Kidney (tissue), 22 donors: ENCODE measurements at places on chromosomes 4 and X. TPM values are rescaled to one million over a fixed set of nuclear protein-coding genes. Genes with fewer than 3 reads are reported as not detected.

The DGKK gene
- polyA plus RNA-seq = 0.04 TPM

The CETN2 gene
- 121 TPM for polyA plus RNA-seq

The NUP62CL gene
- polyA plus RNA-seq = 9.8 TPM

The NDUFC1 gene
- 378 TPM for polyA plus RNA-seq

The RASL11B gene
- 45.9 TPM for polyA plus RNA-seq

The PAGE1 gene
- polyA plus RNA-seq = not detected

The FAM236A gene
- polyA plus RNA-seq = not detected

The NWD2 gene
- not detected for polyA plus RNA-seq

The ADH1B gene
- 38.6 TPM for polyA plus RNA-seq

The RAPGEF2 gene
- 6.9 TPM for polyA plus RNA-seq

The SASH3 gene
- 1.9 TPM for polyA plus RNA-seq

The NHSL2 gene
- 1.3 TPM for polyA plus RNA-seq

The CCDC110 gene
- polyA plus RNA-seq = 2.2 TPM

The GPR119 gene
- not detected for polyA plus RNA-seq

The P2RY10 gene
- polyA plus RNA-seq = not detected

The LGI2 gene
- polyA plus RNA-seq = 4.8 TPM

The PHOX2B gene
- not detected for polyA plus RNA-seq

The CYLC1 gene
- polyA plus RNA-seq = not detected

The PPEF2 gene
- not detected for polyA plus RNA-seq

The SLC9A6 gene
- 7.2 TPM for polyA plus RNA-seq

The CCDC120 gene
- 5.2 TPM for polyA plus RNA-seq

The IL1RAPL1 gene
- not detected for polyA plus RNA-seq

The TMEM31 gene
- not detected for polyA plus RNA-seq

The KCND1 gene
- polyA plus RNA-seq = 0.92 TPM

The IL3RA gene
- polyA plus RNA-seq = 10.2 TPM

The GYPB gene
- not detected for polyA plus RNA-seq

The REELD1 gene
- 0.58 TPM for polyA plus RNA-seq

The FGFBP2 gene
- polyA plus RNA-seq = not detected

The C4orf50 gene
- polyA plus RNA-seq = not detected

The TACR3 gene
- polyA plus RNA-seq = 0.19 TPM

The PAGE5 gene
- polyA plus RNA-seq = not detected

The POF1B gene
- polyA plus RNA-seq = 0.62 TPM

The HPSE gene
- polyA plus RNA-seq = 1.9 TPM

The GPRIN3 gene
- polyA plus RNA-seq = 2.2 TPM

The CCSER1 gene
- 4.2 TPM for polyA plus RNA-seq

The UGT2B17 gene
- not detected for polyA plus RNA-seq

The TMSB15A gene
- 1.8 TPM for polyA plus RNA-seq

The RRH gene
- polyA plus RNA-seq = 0.37 TPM

The TLL1 gene
- polyA plus RNA-seq = 0.28 TPM

The TASL gene
- polyA plus RNA-seq = 0.22 TPM

The ADH1C gene
- 28.1 TPM for polyA plus RNA-seq

The SPANXN4 gene
- polyA plus RNA-seq = not detected

The CHST7 gene
- 2.0 TPM for polyA plus RNA-seq
